GM12864 (cell line): ENCODE measurements at places on chromosomes 7 and 10.

GRCh38 chr7:76302347-76303201 lies at the start of gene HSPB1:
Gene HSPB1, plus strand, starts transcription at chr7:76302673. Its CDS starts 40 bp downstream, at chr7:76302713.
- DNase-seq, result no peak

DNA sequence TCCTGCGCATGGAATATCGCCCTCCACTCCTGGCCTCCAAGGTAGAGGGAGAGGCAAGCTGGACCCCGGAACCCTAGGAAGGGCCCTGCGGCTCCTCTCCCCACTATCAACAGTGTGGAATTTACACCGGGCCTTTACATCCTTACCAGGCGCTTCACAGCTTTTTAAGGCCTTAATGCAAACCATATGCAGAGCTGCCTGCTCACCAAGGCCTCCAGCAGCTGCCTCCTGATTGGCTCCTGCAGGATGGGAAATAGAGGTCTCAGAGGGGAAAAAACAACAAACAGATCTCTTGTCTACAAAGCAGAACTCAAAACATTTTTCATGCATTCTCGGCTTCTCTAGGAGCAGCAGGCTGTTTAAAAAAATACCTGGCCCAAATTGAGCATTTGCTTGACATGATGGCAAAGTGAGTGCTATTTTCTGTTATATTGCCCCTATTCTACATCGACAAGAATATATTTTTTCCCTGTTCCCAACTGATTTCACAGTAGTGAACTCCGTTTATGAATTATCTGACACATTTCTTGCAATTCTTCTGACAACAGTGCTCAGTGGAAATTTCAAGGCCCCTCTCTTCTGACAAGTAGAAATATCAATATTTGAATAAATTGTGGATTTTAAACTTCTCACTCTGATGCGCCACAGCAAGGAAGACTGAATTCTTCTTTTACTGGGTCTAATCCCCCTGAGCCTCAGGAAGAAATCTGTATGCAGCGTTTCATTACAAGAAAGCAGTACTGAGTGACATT lies 51.7 kb downstream of the EBF3 start:
- DNase-seq, result no peak

DNA sequence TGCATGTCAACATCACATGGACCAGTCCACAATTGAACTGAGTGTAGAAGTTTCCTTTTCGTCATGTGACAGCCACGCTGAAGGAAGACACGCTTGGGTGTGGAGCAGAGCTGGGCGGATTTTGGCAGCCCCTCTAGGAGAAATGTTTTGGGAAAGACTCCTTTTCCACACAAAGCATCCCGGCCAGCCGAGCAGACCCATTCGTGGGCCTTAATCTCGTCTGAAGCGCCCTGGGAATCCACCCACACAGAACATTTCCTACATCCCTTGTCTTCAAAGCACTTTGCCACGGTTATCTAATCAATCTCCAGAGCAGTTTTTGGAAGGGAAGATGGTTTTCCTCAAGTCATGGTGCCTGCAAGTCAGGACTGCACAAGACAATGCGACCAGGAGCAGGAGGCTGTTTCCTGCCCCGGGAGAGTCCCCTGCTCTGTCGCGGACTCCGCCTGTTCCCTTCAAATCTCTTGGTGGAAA lies 8.4 kb upstream of the IFT22 start:
- no peak for DNase-seq

DNA sequence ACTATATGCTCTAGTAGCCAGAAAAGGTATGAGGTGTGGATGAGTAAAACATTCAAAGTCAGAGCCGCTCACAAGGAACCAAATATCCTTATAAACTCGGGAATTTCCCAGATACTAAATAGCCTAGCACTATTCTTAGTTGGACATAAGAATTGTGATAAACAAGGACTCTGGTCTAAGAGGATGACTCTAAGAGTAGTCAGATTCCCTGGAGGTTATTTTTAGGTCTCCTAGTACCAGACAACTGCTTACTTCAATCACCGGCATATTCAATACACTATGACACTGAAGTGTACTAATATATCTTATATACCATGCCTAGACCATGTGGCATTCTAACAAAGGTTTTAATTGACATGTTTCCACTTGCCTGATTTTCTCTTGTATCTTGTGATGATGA lies 56.5 kb downstream of the LMBR1 start:
- DNase-seq, result no peak

GRCh38 chr10:93149761-93150160 lies 76.1 kb downstream of the CYP26A1 start:
- no peak for DNase-seq

DNA sequence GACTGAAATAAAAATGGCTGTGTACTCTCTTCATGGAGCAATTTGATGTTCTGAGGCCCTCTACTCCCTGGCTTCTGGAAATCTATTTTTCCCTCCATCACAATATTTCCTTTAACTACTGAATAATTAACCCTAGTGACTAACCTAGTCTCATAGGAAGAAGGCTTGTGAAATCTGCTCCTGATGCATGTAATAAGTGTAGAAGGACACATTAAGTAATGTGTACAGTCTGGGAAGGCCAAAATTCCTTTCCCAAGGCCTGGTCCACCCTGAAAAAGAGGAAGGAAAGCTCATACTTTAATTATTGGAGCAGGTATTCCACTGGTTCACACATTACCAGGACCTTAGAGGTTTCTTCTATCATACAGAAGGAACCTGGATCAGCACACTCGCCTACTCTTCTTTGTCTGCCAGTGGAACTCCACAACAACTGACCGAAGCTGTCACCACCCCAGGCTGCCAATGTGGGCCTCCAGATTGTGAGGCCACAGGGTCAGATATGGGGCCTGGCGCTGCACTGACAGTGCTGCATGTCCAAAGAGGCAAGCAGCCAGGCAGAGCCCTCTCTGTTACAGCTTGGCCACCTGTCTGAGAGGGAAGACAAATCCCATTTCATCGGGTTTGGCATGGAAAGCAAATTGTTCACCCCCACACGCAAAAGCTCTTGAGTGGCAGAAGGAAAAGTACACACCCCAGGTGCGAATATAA lies 54.4 kb upstream of the FAM133B start:
- no peak for DNase-seq

- DNase-seq, result no peak
These were observed 157.6 kb downstream of the GRK5 start for GRCh38 chr10:119364645-119365600.

- no peak for DNase-seq
These were observed 3.6 kb upstream of the ZMIZ1 start for GRCh38 chr10:79065091-79065551.

- DNase-seq, result no peak
These were observed 15.1 kb upstream of the ATE1 start for GRCh38 chr10:121942749-121943416.
